Activated CD4-positive, alpha-beta T cell treated with anti-CD3 and anti-CD28 coated beads, Interleukin-2, amount 10 ng/mL, durations not matched to agents 7 days and 5 days (primary cell): ENCODE measurements at places on chromosomes 1 and 21. TPM values are rescaled to one million over a fixed set of nuclear protein-coding genes. Genes with fewer than 3 reads are reported as not detected.

- H3K27me3 ChIP-seq = no peaks in the 10 kb centered on the region
- no peak overlapping the region for H3K27ac ChIP-seq
- DNase-seq = no peak
- no peaks in the 10 kb centered on the region for H3K4me1 ChIP-seq
Measured at GRCh38 chr1:93579891-93580290, 101.7 kb downstream of the BCAR3 start.

- peaks cover 5% of the 10 kb centered on the region for H3K27me3 ChIP-seq
- DNase-seq = no peak
- no peak overlapping the region for H3K4me3 ChIP-seq
- H3K4me1 ChIP-seq = no peaks in the 10 kb centered on the region
- H3K27ac ChIP-seq = no peak overlapping the region
Measured at GRCh38 chr1:221419513-221420095, 322.3 kb downstream of the DUSP10 start.

DNA sequence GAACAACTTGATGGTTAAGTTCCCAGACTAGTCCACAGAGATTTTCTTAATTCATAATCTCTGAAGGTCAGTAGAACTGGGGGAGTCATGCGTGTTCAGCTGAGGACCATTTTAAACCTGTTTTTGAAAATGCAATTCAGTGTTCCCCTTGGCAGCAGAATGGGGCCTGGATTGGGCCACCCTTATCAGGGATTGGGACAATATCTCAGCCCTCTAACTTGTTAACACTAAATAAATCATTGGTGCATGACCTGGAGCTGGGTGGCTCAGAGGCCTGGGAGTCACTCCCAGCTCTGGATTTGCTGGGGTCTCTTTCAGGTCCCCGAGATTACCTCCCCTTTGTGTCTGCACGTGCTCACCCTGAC is 55.3 kb downstream of the MRPS6 start:
- DNase-seq = no peak
- no peak overlapping the region for H3K4me3 ChIP-seq
- peaks cover 84% of the 10 kb centered on the region for H3K4me1 ChIP-seq
- H3K36me3 ChIP-seq = peaks cover 76% of the 10 kb centered on the region

- H3K27ac ChIP-seq = no peak overlapping the region
- peaks cover 59% of the 10 kb centered on the region for H3K36me3 ChIP-seq
- H3K4me3 ChIP-seq = no peak overlapping the region
- H3K27me3 ChIP-seq = no peaks in the 10 kb centered on the region
Measured at GRCh38 chr21:43872531-43873197, 7.6 kb downstream of the AGPAT3 start.

GRCh38 chr1:193614275-193614674 is 427.9 kb upstream of the B3GALT2 start:
- H3K36me3 ChIP-seq = peaks cover 3% of the 10 kb centered on the region
- no peaks in the 10 kb centered on the region for H3K27me3 ChIP-seq
- no peak for DNase-seq

DNA sequence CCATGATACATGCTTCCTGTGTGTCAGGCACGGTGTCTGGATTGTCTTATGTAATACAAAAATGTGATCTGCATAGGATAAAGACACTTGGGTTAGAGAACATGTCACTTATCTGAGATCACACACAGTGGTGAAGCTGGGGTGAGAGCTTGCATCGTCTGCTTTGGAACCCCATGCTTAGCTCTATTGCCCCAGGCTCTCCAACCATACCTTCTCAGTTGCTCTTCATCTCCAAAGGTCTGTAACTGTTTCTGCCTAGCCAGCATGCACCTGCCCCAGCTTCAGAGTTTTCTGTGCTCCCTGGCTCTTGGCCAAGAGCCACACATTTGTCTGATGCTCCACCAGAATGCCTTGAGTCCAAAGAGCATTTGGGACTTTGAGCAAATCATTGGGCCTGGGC is 93.9 kb upstream of the COG2 start:
- H3K27me3 ChIP-seq = peaks cover 8% of the 10 kb centered on the region
- no peak overlapping the region for H3K4me3 ChIP-seq
- peaks cover 11% of the 10 kb centered on the region for H3K4me1 ChIP-seq

- DNase-seq = no peak
- no peaks in the 10 kb centered on the region for H3K36me3 ChIP-seq
- H3K4me3 ChIP-seq = no peak overlapping the region
- H3K27ac ChIP-seq = no peak overlapping the region
- H3K4me1 ChIP-seq = no peaks in the 10 kb centered on the region
Measured at GRCh38 chr1:164688791-164689190, 129.8 kb downstream of the PBX1 start.

GRCh38 chr1:202710070-202711045 is at the start of gene SYT2:
Gene SYT2 (minus strand): TSS chr1:202710454. CDS start chr1:202605772, 104,682 bp downstream.
- H3K36me3 ChIP-seq = no peaks in the 10 kb centered on the region
- peak; percentile 28 for DNase-seq
- H3K4me3 ChIP-seq = no peak within 1 kb of the TSS
- no peaks in the 10 kb centered on the region for H3K4me1 ChIP-seq
- H3K27ac ChIP-seq = no peak within 1 kb of the TSS

- no peak for DNase-seq
- no peak overlapping the region for H3K4me3 ChIP-seq
- H3K27me3 ChIP-seq = peaks cover 9% of the 10 kb centered on the region
- no peaks in the 10 kb centered on the region for H3K36me3 ChIP-seq
- peaks cover 5% of the 10 kb centered on the region for H3K4me1 ChIP-seq
Measured at GRCh38 chr1:87903242-87903641, 574.6 kb downstream of the LMO4 start.

DNA sequence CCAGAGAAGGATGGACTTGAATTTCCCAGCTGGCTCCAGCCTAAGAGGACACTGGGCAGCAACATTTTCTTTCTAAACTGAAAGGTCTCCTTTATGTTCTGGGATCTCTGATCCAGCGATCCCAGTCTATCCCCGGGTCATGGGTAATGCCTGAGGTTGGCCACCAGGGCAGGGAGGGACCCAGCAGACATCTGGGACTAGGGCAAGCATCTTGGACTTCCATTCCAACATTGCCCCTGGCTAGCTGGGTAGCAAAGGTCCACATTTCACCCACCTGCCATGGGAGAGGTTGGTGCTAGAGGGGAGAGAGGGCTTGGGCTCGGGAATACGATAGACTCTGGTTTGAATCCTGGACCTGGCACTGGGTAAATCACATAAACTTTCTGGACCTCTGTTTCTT is 84.6 kb downstream of the LRRN2 start:
- no peak for DNase-seq
- H3K27me3 ChIP-seq = no peaks in the 10 kb centered on the region
- no peak overlapping the region for H3K4me3 ChIP-seq
- H3K27ac ChIP-seq = no peak overlapping the region
- H3K4me1 ChIP-seq = no peaks in the 10 kb centered on the region
- H3K36me3 ChIP-seq = peaks cover 2% of the 10 kb centered on the region

- no peaks in the 10 kb centered on the region for H3K36me3 ChIP-seq
- no peak overlapping the region for H3K4me3 ChIP-seq
- peaks cover 31% of the 10 kb centered on the region for H3K27me3 ChIP-seq
Measured at GRCh38 chr1:170192546-170192945, 46.8 kb downstream of the NTMT2 start.

DNA sequence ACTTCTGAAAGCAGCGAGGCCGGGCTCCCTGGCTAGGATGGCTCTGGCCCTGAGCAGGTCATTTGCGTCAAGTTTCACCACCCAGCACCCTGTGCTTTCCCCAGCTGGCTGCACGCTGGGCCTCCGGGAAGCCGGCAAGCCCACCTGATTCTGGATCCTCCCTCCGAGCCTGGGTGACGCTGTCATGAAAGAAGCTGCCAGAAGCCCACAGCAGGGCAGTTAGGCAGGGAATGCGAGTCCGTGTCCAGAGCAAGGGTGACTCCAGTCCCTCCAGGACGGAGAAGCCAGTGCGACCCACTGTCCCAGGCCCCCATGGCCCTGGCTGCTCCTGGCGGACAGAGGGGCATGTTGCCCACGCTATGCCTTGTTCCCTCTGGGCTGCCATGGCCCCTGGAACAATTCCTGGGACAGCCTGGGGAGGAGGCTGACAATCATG is 44.4 kb upstream of the PCBP3 start:
- H3K27ac ChIP-seq = no peak overlapping the region
- peaks cover 4% of the 10 kb centered on the region for H3K27me3 ChIP-seq
- H3K36me3 ChIP-seq = peaks cover 3% of the 10 kb centered on the region
- peaks cover 11% of the 10 kb centered on the region for H3K4me1 ChIP-seq

- H3K27me3 ChIP-seq = no peaks in the 10 kb centered on the region
- DNase-seq = no peak
- H3K4me3 ChIP-seq = no peak overlapping the region
- H3K36me3 ChIP-seq = no peaks in the 10 kb centered on the region
- no peaks in the 10 kb centered on the region for H3K4me1 ChIP-seq
Measured at GRCh38 chr21:45800339-45801080, 157.0 kb downstream of the PCBP3 start.

- H3K4me3 ChIP-seq = no peak overlapping the region
- DNase-seq = peak; percentile 62
- no peaks in the 10 kb centered on the region for H3K27me3 ChIP-seq
- H3K27ac ChIP-seq = peak overlapping the region; percentile 93
Measured at GRCh38 chr1:89523572-89524368, 859 bp upstream of the LRRC8B start.

DNA sequence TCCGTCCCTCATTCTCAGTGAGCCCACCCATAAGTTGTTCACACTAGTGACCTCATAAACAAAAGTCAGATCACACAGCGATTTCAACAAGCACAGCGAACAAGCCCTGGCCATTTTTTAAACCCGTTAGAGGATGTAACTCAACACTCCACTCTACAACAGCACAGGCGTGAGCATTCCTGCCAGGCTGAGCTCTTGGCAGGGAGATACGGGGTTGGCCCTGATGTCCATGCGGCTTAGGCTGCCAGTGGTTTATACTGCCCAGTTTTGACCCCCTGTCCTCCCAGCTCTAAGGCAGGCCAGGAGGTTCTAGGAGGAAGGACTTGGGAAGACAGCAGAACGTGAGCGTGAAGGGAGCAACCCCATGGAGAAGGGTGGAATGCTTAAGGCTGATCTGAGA is 35.0 kb downstream of the PARP1 start:
- peaks cover 50% of the 10 kb centered on the region for H3K36me3 ChIP-seq
- no peaks in the 10 kb centered on the region for H3K4me1 ChIP-seq
- no peaks in the 10 kb centered on the region for H3K27me3 ChIP-seq
- no peak overlapping the region for H3K27ac ChIP-seq
- H3K4me3 ChIP-seq = no peak overlapping the region

GRCh38 chr1:207026104-207026534 is 6.4 kb downstream of the C1orf116 start:
- no peaks in the 10 kb centered on the region for H3K36me3 ChIP-seq
- H3K27ac ChIP-seq = no peak overlapping the region
- H3K27me3 ChIP-seq = peaks cover 32% of the 10 kb centered on the region
- no peaks in the 10 kb centered on the region for H3K4me1 ChIP-seq

DNA sequence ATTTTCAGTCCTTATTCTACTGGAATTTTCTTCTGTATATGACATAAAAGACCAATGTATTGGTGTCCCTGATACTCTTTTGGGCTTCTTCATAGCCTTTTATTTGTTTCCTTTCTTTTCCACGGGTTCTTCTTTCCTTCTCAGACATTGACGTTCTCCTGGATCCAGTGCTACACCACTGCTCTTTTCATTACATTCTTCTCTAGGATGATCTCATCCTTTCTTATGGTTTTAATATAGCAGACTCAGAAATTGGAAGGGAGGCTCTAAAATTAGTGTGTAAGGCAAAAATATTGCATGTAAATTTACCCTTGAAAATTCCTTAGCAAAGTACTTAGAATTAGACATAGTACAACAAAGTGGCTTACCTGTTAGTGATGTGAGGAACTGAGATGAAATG is 65.3 kb downstream of the SELENOF start:
- no peak overlapping the region for H3K27ac ChIP-seq
- H3K4me1 ChIP-seq = no peaks in the 10 kb centered on the region

DNA sequence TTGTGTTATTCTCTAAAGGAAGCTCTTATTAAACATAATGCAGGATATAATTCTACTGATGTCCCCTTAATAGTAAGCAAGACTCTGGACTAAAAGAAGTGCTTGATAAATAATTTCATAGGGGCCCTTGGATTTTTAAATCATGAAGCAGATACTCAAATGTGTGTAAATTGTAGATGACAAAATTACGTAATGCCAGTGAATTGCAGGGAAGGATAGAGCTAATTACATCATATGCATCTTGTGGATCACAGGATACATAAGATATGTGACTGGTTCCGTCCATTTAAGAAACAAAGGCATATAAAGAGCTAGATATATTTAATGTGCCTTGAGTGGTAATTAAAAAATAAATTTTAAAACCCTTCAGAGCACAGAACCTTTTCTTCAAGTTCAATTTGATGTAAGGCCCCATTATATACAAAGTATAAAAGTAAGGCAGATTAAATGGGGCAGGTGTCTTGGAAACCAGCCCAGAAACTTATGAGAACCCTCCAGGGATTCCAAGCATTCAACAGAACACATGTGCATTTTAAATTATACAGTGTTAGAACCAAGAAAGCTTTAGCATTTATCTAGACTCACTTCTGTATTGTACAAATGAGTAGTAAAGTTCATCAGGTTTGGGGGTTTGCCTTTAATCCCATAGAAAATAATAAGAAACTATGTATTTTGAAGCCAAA is 190.4 kb downstream of the NCAM2 start:
- no peak overlapping the region for H3K27ac ChIP-seq
- H3K36me3 ChIP-seq = no peaks in the 10 kb centered on the region
- H3K4me3 ChIP-seq = no peak overlapping the region
- no peak for DNase-seq
- no peaks in the 10 kb centered on the region for H3K27me3 ChIP-seq

GRCh38 chr1:1020415-1021009 is 592 bp downstream of the AGRN start:
- H3K4me3 ChIP-seq = no peak overlapping the region
- peaks cover 14% of the 10 kb centered on the region for H3K27me3 ChIP-seq
- peaks cover 15% of the 10 kb centered on the region for H3K36me3 ChIP-seq
- no peak overlapping the region for H3K27ac ChIP-seq

DNA sequence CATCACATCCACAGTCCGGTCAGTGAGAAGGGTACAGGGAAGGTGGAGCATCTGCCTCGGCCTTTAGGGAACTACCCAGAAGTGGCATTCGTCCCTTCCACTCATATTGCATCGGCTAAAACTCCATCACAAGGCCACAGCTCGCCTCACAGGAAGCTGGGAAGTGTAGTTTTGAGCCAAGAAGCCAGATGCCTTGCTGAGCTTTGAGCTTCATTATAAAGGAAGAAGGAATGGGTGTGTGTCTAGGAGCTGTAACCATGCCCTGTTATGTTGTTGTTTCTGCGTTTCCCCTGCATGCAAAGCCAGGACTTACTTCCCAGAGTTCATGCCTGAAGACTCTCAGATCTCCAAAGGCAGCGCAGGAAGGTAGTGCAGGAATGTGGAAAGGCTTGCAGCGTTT is 61.1 kb downstream of the OPTC start:
- peaks cover 7% of the 10 kb centered on the region for H3K27me3 ChIP-seq
- DNase-seq = no peak
- no peaks in the 10 kb centered on the region for H3K36me3 ChIP-seq

The SLC9C2 gene
- not detected for total RNA-seq

The FALEC gene
- not detected for total RNA-seq

The TNFRSF1B gene
- total RNA-seq = 190 TPM

The ITLN1 gene
- not detected for total RNA-seq

The LGR6 gene
- total RNA-seq = not detected

The GJA4 gene
- total RNA-seq = not detected

The OPTC gene
- total RNA-seq = not detected

The ERG gene
- total RNA-seq = not detected

The GSTM5 gene
- not detected for total RNA-seq

The SH3BGRL3 gene
- 707 TPM for total RNA-seq

The RBP7 gene
- total RNA-seq = not detected

The MARK1 gene
- total RNA-seq = not detected

The MCOLN2 gene
- total RNA-seq = 15.4 TPM

The A3GALT2 gene
- not detected for total RNA-seq

The AIM2 gene
- total RNA-seq = 5.7 TPM

The S100A1 gene
- total RNA-seq = not detected

The C8B gene
- not detected for total RNA-seq

The CNR2 gene
- 0.04 TPM for total RNA-seq
